ENCODE measurements at places on chromosomes 6 and 20.

- DNase-seq = no peak
Observed at GRCh38 chr6:44932651-44933091, 395.5 kb upstream of the RUNX2 start.

- no peak for DNase-seq
Observed at GRCh38 chr6:82063574-82063973, 184.0 kb downstream of the IBTK start.

GRCh38 chr6:35262596-35262995 is 3.1 kb downstream of the ZNF76 start:
- no peak for DNase-seq

DNA sequence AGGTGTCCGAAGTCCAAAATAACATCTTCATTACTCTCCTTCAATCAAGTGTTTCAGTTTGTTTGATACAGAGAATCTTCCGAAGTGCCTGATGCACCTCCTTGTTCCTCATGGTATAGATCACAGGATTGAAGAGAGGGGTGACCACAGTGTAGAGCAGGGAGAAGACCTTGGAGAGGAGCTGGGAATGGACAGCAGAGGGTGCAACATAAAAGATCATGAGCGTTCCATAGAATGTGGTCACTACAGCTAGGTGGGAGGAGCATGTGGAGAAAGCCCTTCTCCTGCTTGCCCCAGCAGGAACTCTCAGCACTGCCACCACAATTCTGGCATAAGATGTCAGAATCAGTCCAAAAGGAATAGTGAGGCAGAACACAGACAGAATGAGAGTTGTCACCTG is 11.9 kb downstream of the OR12D1 start:
- no peak for DNase-seq

DNA sequence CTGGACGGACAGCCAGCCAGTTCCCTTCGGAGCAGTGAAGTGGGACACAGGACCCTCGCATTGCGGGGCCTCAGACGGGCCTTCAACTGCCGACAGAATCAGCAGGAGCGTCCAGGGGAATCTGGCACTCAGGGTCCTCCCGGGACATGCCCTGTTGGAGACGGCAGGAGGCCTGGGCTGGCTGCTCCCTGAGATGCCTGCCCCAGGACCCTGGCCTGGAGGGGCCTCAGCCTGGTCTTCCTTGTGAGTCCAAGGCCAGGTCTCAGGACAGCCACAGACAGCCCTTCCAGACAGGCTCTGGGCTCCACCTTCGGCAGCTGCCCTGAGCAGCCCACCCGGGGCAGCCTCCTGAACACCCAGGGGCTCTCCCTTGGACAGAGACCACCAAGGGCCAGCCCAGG is 14.6 kb upstream of the HELZ2 start:
- DNase-seq = no peak

DNA sequence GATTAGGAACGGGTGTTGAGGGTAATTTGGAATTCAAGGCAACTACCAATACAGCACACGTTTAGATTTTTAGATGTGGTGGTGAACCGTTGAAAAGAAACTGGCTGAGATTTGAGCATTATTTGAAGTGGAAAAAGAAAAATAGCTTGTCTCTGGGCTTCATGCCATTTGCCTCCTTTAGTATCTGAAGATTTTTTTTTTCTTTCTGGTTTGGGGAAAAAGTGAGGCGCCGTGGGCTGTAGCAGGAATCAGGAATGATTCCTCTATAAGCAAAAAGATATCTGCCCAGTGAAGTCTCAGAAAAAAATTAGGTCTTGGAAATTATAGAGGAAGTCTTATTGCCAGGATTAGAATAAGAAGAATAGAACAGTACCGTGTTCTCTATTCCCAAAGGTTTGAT is 88.5 kb downstream of the RPS12 start:
- DNase-seq = no peak

DNA sequence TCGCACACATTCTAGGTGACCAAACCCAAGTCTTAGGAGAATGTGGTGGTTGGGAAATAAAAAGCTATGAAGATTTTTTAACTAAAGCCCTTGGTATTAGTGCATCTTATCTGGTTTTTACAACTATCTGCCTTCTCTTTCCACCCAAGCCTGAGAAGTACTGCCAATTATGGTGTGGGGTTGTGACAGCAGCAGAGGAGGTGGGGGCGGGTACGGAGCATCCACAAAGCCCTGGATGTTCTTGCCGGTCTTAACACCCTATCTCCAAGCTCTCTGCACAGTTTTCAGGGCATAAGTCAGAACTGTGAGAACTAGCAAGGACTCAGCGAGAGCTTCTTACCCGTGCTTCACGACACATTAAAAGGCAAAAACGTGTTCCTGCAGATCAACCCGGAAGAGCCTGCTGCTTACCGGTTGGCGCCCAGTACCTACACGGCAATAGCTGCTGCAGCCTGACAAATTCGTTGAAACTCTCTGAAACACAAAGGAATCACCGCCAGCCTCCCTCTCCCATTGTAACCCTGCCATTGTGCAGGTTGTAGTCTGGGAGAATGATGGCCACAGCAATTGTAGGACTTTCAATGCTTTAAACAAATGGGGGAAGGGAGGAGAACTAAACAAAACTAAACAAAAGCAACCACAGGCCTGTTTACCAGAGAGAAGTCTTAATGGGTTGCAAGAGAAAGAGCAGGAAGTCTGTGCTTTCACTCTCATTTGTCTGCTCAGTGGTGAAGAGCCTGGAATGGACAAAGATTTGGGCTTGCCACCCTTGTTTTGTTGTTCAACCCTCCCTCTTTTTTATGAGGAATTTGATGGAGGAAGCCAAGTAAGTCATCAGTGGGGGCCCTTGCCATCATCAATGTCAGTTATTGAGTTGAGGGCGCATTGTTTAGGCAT is 461.0 kb upstream of the JARID2 start:
- no peak for DNase-seq

DNA sequence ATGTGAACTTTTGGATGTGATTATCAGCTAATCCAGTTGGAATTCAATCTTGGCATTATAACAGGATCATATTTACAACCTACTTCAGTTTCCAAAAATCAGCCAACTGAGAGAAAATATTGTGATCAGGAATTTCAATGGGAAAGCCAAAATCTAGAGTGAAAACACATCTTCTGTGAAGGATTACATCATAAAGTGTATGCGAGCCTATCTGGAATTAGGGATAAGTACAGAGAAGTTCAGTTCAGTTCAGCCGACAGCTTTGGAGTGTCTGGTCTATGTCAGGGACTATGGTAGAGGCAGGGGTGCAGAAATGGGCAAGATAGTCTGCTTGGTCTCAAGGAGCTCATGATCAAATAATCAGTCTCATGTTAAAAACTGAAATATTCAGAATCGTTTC is 12.3 kb upstream of the PRIM2 start:
- DNase-seq = no peak
